NCI-H2227 treated with DMSO at 0.1 percent for 48 hours (cell line): ENCODE measurements at places on chromosomes 7 and 10.

DNA sequence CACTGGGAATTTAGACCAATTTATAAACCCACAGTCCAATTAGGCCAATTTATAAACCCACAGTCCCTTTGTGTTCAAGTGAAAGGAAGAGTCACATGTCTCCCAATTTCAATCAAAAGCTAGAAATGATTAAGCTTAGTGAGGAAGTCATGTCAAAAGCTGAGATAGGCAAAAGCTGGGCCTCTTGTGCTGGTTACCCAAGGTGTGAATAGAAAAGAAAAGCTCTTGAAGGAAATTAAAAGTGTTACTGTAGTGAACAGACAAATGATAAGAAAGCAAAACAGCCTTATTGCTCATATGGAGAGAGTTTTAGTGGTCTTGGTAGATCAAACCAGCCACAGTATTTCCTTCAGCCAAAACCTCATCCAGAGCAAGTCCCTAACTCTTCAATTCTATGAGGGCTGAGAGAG is 245.0 kb downstream of the HDAC9 start:
- DNase-seq, result no peak

DNA sequence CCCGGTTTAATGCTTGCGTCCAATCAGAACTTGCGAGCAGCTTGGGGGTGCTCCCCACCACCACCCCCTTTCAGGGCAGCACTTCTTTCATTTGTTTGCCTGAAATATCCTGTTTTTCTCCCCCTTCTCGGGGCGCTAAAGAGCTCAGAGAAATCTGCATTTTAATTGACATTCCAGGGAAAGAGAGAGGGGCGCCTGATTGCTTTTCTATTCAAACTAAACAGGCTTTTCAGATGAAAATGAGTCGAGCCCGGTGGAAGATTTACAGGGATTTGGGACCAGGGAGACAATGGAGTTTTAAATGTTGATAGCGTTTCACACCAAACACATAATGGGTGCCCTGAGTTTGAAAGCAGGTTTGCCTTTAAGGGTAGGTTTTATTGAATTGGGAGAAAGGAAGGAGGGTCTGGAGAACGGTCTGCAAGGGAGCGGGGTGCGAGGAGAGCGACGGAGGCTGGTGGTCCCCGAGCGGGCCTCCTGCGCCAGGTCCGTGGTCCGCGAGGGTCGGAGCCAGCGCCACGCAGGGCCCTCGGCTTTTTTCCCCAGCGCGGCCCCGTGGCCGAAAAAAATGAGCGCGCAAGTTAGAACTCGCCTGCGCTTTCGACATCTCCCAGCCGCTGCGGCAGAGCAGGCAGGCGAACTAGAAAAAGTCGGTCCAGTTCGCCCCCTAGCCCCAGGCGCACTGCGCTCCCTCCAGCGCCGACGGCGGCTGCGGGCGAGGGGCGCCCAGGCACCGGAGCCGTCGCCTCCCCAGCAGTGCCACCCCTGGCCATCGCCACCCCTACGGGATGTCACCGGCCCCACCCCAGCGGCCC is 1.3 kb downstream of the FGFR2 start:
- peak; percentile 37 for DNase-seq

GRCh38 chr10:59085054-59085453 is 91.4 kb upstream of the PHYHIPL start:
- no peak for DNase-seq

DNA sequence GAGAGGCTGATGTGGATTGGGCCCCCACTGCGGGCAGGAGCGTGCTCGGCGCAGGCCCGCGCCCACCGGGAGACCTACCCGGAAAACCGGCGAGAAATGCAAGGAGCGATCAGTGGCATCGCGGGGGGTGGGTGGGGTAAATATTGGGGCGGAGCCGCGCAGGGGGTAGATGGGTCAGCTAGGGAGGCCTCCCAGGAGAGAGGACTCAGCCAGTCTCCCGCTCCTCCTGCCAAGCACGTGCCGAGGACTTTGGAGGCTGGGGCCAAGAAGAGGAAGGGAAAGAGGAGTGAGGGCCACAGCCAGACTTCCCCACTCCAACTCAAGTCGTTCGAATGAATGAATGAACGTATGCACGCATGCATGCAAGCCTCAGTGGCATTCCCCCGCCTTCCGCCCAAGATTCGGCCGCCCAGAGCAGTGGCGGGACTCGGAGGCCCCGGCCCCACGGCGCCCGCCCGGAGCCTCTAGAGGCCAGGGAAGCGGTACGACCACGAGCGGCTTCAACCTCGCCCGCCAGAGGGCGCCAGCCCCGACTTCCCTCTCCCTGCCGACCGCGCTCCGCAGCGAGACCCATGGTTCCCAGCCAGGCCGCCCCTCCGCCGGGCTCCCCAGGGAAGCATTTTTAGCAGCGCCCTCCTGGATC is 3.6 kb downstream of the NPM3 start:
- peak; percentile 16 for DNase-seq

GRCh38 chr7:77993838-77994237 is 195.3 kb downstream of the PHTF2 start:
- DNase-seq, result no peak

- DNase-seq, result no peak
Observed at GRCh38 chr7:84914598-84914997, 272.3 kb downstream of the SEMA3D start.

GRCh38 chr10:111836064-111836463 is 347.5 kb downstream of the GPAM start:
- DNase-seq, result no peak

GRCh38 chr10:246431-246830 is 111.2 kb downstream of the ZMYND11 start:
- no peak for DNase-seq

- no peak for DNase-seq
Observed at GRCh38 chr7:81573932-81574331, 195.9 kb downstream of the HGF start.

GRCh38 chr10:122350893-122351292 is 23.6 kb upstream of the PLEKHA1 start:
- DNase-seq, result no peak

DNA sequence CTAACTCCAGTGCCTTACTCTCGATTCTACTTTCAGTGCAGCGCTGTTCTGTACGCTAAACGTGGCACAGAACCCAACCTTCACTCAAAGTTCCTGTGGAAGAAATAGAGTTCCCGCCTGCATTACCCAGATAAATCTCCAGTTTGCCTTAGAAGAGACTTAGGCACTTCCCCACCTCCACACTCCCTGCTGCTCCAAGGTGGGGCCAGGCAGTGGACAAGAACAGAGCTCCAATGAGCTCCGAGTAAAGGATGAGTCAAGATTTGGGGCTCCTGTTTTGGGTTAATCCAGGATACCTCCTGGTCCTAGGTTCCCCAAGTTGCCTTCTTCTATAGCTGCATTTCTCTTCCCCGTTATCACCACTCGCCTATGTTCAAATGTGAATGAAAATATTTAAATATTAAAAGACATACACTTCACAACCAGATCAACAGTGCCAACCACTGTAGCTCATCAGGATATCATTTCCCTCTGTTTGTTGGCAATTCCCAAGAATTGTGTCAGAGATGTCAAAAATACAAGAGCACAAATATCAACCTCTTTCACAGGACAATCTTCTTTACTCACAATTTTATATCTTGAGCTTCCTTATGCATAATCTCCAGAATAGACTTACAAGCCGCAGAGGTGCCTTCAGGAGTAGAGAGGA is 48.0 kb downstream of the MALSU1 start:
- DNase-seq, result no peak

DNA sequence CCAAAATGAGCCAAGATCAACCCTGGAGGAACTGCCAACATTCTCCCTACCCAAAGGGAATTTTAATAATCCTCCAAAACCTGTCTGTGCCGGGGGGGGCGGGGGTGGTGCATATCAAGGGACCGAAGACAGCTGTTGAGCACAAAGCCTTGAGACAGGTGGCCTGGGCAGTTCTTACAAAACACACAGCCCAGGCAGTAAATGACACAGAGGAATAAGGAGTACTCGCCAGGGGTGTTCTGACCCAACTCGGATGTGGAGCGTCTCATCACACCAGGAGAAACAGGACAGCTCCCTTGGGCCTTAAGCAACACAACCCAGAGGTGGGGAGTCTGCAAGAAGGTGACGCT is 35.6 kb downstream of the PLAC9 start:
- no peak for DNase-seq

DNA sequence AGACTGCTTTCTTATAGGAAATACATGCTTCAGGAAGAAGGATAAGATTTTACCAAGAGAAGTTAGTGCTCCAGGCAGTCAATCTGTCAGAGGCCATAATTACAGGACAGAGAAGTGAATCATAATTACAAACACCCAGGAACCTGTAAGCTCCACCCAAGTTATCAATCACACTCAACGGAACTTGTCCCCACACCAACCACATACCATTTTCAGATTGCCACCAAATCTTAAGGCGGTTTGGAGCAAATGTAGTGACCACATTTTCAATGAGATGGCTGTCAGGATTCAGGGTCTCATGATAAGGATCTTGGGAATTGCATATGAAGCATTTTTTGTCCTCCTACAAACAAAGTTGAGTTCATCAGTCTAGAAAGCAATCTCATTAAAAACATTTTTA is 4.8 kb downstream of the LAMB1 start:
- peak; percentile 28 for DNase-seq

GRCh38 chr7:74334030-74334429 is 44.8 kb downstream of the CLIP2 start:
- no peak for DNase-seq

- no peak for DNase-seq
Observed at GRCh38 chr10:121702351-121703320, 104.4 kb upstream of the FGFR2 start.
